ENCODE measurements at places on chromosomes 2 and 18. TPM values are rescaled to one million over a fixed set of nuclear protein-coding genes. Genes with fewer than 3 reads are reported as not detected.

The TMEM182 gene
- 3.7 TPM for total RNA-seq

The MROH2A gene
- not detected for total RNA-seq

The KYNU gene
- 0.20 TPM for total RNA-seq

The FRZB gene
- total RNA-seq, result 0.72 TPM

The SLC9A2 gene
- total RNA-seq, result not detected

The SERPINB12 gene
- total RNA-seq, result not detected

The KIAA2012 gene
- total RNA-seq, result not detected
